ENCODE measurements at places on chromosomes 2 and 18. TPM values are rescaled to one million over a fixed set of nuclear protein-coding genes. Genes with fewer than 3 reads are reported as not detected.

The PROM2 gene
- under 0.01 TPM for total RNA-seq

The RNF152 gene
- 0.46 TPM for total RNA-seq

The RBFA gene
- total RNA-seq, result 23.1 TPM

The SERPINB8 gene
- 20.1 TPM for total RNA-seq

The EHBP1 gene
- 93.3 TPM for total RNA-seq

The HOXD8 gene
- total RNA-seq, result 2.7 TPM
